ENCODE measurements at places on chromosomes 13 and 19.

DNA sequence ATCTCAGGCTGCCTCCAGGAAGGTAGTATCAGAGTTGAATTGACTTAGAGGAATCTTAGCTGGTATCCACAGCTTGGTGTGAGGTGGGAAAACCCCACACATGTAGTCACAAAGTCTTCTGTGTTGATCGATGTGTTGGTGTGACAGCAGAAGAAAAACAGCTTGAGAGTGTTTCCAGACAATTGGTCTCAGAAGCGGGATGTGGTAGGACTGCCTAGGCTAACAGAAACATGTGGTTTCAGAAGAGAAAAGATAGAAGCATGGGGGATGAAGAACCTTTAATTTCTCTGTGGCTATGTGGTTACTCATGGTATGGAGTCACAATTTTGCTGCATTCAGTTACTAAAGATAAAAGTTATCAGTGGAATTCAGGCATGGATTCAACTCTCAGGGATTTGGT is 134.7 kb upstream of the SLITRK5 start:
- no peak for DNase-seq

DNA sequence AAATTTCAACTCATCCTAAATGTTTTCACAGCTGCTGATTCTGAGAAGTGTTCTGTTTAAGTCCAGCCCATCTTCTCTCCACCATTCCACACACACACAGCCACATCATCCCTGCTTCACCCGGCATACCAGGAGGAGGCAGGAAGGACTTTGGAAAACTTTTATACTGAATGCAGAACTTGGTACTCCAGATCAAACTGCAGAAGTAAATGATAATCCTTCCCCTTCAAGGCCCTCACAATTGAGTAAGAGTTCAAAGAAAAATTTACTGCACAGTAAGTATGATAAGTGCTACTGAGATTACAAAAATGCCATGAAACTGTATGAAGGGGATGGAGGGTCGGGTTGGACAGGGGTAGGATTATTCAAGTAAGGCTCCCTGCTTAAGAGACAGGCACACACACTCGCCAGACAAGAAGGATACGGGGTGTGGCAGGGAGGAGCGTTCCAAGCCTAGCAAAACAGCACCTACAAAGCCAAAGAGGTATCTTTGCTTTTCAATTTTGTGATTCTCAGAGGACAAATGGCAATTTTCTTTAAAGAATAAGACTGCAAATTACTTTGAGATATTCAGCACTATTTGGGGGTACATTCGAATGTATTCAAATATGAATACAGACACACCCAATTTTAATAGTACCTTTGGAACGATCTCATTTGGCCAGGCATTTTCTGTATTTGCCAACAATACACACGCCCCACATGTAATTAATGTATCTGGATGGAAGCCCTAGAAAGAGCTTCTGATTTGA is 2.5 kb downstream of the USP12 start:
- peak; percentile 29 for DNase-seq

DNA sequence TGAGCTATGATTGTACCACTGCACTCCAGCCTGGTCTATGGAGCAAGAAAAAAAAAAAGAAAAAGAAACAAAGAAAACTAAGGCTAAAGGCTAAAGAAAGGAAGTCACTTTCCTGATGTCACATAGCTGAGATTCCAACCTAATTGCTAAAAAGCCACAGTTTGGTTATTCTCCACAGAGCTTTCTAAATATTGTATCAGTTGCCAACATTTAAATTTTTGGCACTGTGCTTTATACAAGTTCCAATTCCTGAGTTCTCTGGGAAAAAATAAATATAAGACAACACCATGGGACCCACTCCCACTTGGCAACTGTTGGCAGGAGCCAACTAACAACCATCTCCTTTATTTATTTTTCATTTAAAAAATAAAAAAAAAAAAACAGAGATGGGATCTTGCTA is 11.2 kb upstream of the LYPD3 start:
- DNase-seq = peak; percentile 80

DNA sequence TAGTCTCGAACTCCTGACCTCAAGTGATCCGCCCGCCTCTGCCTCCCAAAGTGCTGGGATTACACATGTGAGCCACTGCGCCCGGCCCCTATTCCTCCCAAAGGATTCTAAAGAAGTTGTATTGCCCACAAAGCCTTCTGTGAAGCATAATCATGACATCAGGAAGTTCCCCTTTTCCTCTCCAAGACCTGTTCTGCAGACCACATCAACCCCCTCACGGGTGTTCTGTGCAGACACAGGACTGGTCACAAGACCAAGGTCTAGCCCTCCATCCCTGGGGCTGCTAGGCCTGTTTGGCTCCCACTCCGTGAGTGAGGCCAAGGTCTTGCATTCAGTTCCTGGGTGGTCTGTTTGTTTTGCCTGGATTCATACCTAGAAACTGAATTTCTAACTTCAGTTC is 178.1 kb downstream of the FLT1 start:
- DNase-seq = no peak

- no peak for DNase-seq
Measured at GRCh38 chr19:15498910-15499309, 9.4 kb upstream of the CYP4F22 start.

GRCh38 chr13:67619995-67620380 is 389.9 kb upstream of the PCDH9 start:
- peak; percentile 42 for DNase-seq

DNA sequence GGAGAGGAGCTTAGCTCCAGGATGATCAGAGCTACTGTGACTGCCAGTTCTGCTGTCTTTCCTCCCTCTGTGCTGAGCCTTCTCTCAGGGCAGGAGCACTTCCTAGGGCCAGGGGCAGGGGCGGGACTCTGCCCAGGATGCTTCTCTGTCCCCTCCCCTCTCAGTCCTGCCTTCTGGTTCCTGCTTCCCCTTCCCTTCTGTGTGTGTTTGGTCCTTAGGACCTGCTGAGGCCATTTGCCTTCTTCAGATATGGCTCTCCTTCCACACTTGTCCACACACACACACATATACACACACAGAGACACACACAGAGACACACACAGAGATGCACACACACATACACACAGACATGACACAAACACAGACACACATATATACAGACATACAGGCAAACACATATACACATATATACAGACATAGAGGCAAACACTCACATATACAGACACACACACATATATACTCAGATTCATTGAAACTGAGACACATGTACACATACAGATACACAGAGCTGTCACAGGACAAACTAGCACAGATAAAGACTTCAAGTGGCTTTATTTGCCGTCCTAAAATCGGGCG is 22.0 kb upstream of the CD177 start:
- DNase-seq = no peak

DNA sequence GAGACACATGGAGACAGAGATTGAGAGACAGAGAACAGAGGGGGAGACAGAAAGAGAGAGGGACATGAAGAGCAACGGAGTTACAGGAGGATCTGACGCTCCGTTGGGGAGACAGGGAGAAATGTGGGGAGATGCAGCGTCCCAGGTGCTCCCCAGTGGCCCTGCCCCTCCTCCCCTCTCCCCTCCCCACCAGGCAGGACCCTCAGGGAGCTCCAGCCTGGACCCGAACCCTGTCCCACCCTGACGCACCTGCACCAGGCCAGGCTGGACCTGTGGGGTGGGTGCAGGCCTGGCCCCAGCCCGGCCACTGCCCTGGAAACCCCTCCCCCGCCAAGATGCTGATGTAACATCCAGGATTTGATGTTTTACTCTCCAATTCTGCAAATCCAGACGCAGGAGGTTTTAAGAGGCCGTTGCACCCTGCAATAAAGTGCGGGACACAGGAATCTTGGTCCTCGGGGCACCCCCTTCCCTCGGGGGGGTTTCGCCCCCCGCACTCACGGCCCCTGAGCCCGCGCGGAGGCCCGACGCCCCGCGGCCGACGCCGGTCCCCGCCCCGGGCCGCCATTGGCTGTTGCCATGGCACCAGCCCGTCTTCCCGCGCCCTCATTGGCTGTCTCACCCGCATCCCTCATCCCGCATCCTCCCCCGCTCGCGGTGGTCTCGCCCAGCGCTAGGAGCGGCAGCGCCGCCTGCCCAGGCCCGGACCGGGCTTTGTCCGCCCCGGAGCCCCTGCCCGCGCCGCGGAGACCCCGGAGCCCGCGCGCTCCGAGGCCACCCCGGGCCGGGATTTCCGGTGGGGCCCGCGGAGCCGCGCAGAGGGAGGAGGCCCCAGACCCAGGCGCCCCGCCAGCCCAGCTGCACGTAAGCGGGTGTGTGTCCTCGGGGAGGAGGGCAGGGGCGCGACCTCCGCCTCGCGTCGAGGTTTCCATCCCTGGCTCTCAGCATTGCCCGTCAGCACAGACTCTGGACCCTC is at the start of gene APC2:
TSS of gene APC2 (plus strand) at position 655 of the 976 bp plus-strand sequence. CDS start 2,881 bp downstream, outside the sequence.
- peak; percentile 81 for DNase-seq

DNA sequence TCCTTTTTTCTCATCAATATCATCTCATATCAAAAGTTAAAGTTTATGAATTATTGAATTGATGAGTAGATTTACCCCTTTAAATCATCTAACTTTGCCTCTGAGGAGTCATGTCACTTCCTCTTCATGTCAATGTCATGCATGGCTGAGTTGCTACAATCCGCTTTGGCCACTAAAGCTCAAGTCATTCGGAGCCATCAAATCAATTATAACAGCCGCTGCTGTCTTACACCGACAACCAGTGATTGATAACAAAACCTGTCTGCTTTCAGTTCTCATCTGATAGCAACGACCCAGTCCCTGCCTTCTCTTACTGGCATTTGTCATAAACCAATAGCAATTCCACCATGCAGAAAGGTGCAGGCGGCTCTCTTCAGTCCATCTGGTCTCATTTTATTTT is 429.3 kb downstream of the DIAPH3 start:
- DNase-seq = no peak

DNA sequence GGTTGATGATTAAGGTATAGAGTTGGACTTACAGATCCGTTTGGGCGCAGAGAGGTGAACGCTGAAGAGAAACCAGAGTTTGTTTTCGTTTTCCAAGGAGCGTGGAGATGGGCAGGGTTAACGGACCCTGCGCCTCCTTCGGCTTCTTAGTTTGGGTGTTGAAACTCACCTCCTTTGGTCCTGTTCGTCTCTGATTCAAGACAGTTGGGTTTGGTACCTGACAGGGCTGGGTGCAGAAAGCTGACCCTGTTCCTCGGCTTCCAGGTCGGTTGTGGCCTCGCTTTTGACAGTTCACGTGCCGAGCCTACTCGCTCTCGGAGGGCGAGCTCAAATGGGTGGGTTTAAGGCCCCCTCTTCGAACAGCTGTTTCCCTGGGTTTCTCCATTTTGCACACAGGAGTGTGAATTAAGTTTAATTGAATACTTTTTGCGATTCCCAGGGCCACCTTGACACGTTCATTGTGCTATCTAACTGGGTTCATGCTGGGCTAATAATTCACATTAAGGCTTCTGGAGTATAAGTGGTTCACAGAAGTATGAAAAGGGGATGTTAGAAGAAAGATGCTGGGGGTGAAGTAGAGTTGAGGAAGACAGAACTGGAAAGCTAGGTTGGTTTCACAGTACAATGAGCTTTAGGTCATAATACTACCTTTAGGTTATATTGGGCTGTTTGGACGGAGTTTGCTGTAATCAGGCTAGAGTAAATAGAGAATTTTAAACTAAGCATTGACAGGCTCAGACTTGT is 638 bp downstream of the USPL1 start:
- DNase-seq = peak; percentile 54

DNA sequence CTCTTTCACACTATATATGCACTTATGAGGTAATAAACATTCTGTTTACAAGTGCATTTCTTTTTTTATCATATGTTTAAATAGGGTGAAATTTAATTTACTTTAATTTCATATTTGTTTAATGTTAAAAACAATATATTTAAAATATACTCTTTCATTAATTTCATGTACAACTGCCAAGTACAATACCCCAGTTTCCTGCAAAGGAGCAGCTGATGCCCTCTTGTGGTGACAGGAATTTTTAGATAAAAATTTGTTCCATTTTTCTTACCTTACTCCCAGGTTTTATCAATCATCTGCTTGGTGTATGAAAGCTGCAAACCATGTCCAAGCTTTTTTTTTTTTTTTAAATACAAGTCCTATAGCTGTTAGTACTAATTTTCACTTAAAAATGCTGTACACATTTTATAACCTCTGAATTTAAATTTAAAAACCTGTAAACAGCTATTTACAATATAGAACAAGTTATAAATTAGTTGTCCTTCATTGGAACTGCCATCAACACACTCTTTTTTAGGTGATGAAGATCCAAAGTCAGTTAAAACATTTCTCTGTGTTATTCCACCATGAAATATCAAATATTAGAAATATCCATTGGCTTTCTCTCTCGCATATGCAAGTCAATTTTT is 4.9 kb downstream of the PCDH20 start:
- peak; percentile 53 for DNase-seq

DNA sequence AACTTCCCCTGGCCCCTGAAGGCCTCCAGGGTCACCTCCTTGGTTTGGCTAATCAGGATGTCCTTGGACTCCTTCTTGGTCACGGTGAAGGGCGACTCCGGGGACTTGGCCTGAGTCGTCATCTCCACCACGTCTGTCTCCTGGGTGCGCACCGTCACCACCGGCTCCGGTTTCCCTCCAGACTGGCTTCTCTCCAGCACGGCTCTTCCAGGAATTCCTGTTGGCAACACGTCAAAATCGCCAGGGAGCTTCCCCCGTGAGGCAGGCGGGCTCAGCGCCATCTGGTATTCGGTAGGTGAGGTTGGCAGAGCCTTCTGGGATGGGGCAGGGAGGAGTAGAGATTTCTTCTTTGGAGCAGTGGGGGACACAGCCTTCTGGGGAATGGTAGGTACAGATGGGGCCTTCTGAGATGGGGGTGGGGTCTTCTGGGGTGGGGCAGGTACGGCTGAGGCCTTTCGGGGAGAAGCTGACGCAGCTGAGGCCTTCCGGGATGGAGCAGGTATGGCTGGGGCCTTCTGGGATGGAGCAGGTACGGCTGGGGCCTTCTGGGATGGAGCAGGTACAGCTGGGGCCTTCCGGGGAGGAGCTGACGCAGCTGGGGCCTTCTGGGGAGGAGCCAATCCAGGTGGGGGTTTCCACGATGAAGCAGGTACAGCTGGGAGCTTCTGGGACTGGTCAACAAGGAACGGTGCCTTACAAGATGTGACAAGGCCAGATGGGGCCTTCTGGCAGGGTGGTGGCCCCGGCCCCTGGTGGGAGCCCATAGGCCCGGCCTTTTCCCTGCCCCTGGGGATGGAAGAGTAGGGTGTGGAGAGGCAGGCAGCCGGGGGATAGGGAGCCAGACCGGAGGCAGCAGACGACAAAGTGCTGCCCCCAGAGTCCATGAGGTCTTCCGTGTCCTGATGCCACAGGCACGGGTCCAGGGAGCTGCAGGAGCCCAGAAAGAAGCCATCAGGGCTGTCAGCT is 3.8 kb downstream of the GARIN5B start:
- no peak for DNase-seq

GRCh38 chr19:21256722-21257121 is 72.5 kb downstream of the ZNF708 start:
- DNase-seq = peak; percentile 52

DNA sequence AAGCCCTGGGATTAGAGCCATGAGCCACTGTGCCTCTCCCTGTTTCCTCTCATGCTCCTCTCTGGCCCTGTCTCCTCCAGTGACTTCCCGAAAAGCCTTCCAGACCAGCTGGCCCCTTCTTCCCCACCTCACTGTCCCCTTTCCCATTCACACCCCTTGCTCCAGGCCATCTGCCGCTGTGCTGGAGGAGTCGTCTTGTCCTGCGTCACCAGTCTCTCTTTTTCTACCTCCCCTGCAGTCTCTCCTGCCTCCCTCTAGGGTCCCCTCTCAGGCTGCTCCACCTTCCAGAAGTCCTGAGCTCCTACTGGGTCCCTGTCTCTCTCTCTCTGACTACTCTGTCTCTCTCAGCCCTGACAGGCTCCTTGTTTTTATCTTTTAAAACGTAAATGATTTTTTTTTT is 5.3 kb upstream of the FFAR1 start:
- DNase-seq = no peak

- DNase-seq = no peak
Measured at GRCh38 chr13:34474187-34474868, 467.7 kb upstream of the NBEA start.

All from adipocyte (in vitro differentiated cells).